ENCODE measurements at places on chromosomes 12 and 14. TPM values are rescaled to one million over a fixed set of nuclear protein-coding genes. Genes with fewer than 3 reads are reported as not detected.
A peak's percentile ranks its signal among the peaks of the same experiment; 100 is the strongest.

Gene TAC3
- not detected for total RNA-seq

Gene NINJ2
- 15.5 TPM for total RNA-seq

Gene B4GALNT3
- 0.26 TPM for total RNA-seq

Gene KRT79
- total RNA-seq = not detected

DNA sequence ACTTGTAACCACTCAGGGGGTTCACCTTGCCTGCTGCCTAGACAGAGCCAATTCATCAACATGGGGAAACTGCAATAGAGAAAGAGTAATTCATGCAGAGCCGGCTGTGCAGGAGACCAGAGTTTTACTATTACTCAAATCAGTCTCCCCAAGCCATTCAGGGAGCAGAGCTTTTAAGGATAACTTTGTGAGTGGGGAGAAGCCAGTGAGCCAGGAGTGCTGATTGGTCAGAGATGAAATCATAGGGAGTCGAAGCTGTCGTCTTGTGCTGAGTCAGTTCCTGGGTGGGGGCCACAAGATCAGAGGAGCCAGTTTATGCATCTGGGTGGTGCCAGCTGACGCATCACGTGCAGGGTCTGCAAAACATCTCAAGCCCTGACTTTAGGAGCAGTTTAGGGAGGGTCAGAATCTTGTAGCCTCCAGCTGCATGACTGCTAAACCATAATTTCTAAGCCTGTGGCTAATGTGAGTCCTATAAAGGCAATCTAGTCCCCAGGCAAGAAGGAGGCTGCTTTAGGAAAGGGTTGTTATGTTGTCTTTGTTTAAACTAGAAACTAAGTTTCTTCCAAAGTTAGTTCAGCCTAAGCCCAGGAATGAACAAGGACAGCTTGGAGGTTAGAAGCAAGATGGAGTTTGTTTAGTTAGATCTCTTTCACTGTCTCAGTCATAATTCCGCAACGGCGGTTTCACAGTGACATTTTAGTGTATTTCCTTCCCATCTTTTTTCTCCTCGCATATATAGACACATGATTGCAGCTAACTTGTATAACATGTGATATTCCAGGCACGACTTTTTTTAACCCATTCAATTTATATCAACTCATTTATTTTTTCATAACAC lies 68.9 kb upstream of the NCOR2 start:
- no peak overlapping the region for H3K27ac ChIP-seq
- no peaks in the 10 kb centered on the region for H3K4me1 ChIP-seq
- no peak for DNase-seq
- H3K36me3 ChIP-seq = no peaks in the 10 kb centered on the region
- H3K27me3 ChIP-seq = no peaks in the 10 kb centered on the region

DNA sequence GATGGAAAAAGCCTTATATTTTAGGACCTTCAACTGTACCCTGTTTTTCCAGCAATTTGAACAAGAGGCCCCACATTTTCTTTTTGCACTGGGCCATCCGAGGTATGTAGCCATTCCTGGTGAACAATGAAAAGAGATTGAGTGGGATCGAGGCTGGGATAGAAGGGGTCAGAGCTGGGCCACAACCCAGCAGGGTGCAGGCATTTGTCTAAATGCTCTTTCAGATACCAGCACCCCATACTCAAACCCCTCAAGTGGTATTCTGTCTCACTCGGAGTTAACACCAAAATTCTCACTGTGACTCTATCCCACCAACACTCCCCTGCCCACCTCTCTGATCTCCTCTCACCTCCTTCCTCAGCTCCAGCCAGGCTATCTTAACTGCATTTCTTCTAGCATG lies 26.8 kb downstream of the DUSP6 start:
- H3K27ac ChIP-seq = peak overlapping the region; percentile 45
- no peaks in the 10 kb centered on the region for H3K4me1 ChIP-seq
- no peak for DNase-seq
- no peak overlapping the region for H3K4me3 ChIP-seq
- H3K36me3 ChIP-seq = no peaks in the 10 kb centered on the region

- H3K4me1 ChIP-seq = peaks cover 19% of the 10 kb centered on the region
- no peak overlapping the region for H3K27ac ChIP-seq
- no peaks in the 10 kb centered on the region for H3K36me3 ChIP-seq
- H3K4me3 ChIP-seq = no peak overlapping the region
- DNase-seq = no peak
These were observed 2.7 kb downstream of the JDP2 start for GRCh38 chr14:75430526-75430925.

DNA sequence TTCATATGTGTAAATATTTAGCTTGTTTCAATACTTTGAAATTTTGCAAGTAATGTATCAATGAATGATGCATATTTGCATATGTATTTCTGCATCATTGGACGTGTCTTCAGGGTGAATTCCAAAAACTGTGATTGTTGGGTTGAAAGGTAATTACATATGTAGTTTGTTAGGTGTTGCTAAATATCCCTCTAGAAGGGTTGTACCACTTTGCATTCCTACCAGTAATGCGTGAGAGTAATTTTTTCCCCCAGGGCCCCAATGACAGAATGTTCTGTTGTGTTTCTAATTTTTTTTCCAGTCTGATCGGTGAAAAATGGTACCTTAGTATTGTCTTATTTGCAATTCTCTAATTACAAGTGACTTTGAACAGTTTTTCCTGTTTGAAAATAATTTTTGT lies 408.9 kb downstream of the NAV3 start:
- H3K36me3 ChIP-seq = no peaks in the 10 kb centered on the region
- no peak overlapping the region for H3K27ac ChIP-seq
- H3K27me3 ChIP-seq = no peaks in the 10 kb centered on the region
- no peak for DNase-seq

DNA sequence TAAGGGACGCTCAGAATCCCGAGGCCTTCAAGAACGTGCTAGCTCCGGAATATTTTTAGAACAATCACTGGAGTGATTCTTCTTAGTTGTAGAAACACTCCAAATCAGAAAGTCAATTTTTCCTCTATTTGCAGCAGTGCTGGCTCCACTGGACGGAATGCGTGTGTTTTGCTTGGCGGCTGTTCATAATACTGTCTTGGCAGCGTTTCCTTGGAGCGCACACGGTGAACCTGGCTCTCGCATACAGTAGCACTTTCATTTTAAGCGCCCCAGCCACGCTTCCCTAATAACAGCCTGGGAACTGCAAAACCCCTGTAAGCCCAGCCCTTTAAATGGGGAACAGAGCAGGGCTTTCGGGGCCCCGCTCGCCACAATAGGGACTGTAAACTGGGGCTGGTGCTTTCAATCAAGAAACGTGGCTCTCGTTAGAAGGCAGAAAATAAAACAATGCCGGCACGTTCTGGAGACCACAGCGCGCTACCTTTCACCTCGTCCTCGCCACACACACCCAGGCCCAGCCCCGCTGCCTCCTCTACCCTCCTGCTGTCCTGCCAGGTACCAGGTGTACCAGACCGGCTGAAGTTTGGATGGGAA lies 79.9 kb downstream of the BCL11B start:
- peak overlapping the region; percentile 15 for H3K4me3 ChIP-seq
- no peaks in the 10 kb centered on the region for H3K27me3 ChIP-seq
- H3K27ac ChIP-seq = no peak overlapping the region

DNA sequence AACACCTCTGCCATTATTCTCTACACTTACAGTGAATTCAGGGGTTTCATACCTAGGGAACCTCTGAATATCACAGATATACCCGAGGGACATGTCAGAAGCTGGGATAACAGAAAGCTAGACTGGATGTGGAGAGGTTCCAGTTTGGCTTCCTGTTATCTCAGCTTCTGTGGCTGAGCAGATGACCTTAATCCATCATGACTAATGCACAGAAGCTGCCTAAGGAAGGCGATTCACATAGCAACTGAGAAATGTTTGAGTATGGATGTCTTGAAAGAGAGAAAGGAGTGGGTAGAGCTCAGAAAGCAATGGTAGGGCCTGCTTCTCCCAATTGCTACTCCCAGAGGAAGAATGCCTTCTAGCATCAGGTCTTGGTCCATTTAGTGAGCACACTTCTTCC lies 187.6 kb downstream of the RMST start:
- H3K4me3 ChIP-seq = no peak overlapping the region
- H3K27me3 ChIP-seq = no peaks in the 10 kb centered on the region
- no peaks in the 10 kb centered on the region for H3K4me1 ChIP-seq
- H3K36me3 ChIP-seq = no peaks in the 10 kb centered on the region

DNA sequence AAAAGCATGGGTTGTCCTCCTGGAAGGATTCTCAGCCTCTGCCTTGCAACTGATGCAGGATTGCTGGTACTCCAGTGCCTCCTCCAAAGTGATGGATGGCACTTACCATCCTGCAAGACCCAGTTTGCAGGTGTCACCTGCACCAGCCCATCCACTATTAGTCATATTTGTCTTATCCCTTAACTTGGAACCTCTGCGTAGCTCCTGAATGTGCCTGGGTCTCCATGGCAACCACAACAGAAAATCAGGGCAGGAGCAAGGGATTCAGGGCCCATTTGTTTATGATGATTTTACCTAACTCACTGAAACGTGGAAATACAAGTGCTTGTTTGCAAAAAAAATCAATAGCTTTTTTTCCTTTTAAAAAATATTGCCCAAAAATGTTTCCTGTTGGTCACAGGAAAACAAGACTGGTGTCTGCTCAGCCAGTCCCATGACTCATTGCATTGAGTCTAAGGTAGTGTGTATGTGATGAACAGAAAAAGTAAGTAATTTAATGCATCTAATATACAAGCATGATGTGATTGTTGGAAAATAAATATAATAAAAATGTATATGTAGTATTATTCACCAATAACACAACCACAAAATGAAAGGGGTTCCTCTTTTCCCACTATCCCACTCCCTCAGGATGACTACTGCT lies 1196.3 kb upstream of the TMEM132C start:
- H3K36me3 ChIP-seq = no peaks in the 10 kb centered on the region
- no peak overlapping the region for H3K4me3 ChIP-seq
- no peak for DNase-seq
- H3K27me3 ChIP-seq = no peaks in the 10 kb centered on the region
- no peak overlapping the region for H3K27ac ChIP-seq
- no peaks in the 10 kb centered on the region for H3K4me1 ChIP-seq

DNA sequence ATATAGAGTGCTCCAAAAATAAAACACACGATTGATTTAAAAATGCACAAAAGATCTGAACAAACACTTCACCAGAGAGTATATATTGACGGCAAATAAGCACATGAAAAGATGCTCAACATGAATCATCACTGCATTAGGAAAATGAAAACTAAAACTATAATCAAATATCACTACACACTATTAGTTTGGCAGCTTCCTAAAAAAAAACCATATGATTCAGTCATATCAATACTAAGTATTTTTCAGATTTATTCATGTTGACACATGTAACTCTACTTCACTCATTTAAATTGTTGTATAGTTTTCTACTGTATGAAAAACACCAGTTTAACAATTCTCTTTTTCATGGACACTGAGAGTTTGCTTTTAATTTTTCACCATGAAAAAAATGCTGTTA lies 41.6 kb downstream of the EXOC5 start:
- H3K4me1 ChIP-seq = no peaks in the 10 kb centered on the region
- no peaks in the 10 kb centered on the region for H3K27me3 ChIP-seq
- H3K27ac ChIP-seq = no peak overlapping the region
- DNase-seq = no peak
- peaks cover 3% of the 10 kb centered on the region for H3K36me3 ChIP-seq

DNA sequence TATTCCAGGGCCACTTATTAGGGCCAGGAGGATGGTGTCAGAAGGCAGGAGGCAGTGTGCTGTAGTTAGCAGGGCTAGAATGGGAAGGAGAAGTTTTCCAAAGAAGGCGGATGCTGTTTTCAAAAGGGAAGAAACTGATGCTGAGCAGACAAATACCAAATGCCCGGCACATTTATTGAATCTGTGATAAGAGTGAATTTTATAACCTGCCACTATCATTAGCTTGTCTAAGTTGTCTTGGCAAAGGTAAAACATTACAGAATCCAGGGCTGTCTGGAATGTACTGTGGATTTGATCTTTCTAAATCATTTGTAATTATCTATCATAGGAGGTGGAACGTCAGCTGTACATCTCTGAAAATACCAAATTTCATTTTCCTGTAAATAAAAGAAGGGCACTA lies 40.8 kb downstream of the NDUFA12 start:
- DNase-seq = no peak
- no peaks in the 10 kb centered on the region for H3K4me1 ChIP-seq
- no peaks in the 10 kb centered on the region for H3K36me3 ChIP-seq
- no peak overlapping the region for H3K4me3 ChIP-seq
- H3K27me3 ChIP-seq = no peaks in the 10 kb centered on the region
- no peak overlapping the region for H3K27ac ChIP-seq

GRCh38 chr12:51827925-51828818 lies 20.3 kb downstream of the FIGNL2 start:
- H3K4me3 ChIP-seq = no peak overlapping the region
- H3K27me3 ChIP-seq = no peaks in the 10 kb centered on the region
- no peak overlapping the region for H3K27ac ChIP-seq
- no peaks in the 10 kb centered on the region for H3K36me3 ChIP-seq
- H3K4me1 ChIP-seq = no peaks in the 10 kb centered on the region

- no peak overlapping the region for H3K4me3 ChIP-seq
- H3K27me3 ChIP-seq = peaks cover 4% of the 10 kb centered on the region
- no peak for DNase-seq
- H3K4me1 ChIP-seq = no peaks in the 10 kb centered on the region
- H3K36me3 ChIP-seq = no peaks in the 10 kb centered on the region
These were observed 66.5 kb upstream of the MAX start for GRCh38 chr14:65168840-65169239.

Data from right lobe of liver (tissue), 6 donors.